ENCODE measurements at places on chromosomes 13 and 19. TPM values are rescaled to one million over a fixed set of nuclear protein-coding genes. Genes with fewer than 3 reads are reported as not detected.

DAND5 gene
- total RNA-seq = 0.31 TPM

DNA sequence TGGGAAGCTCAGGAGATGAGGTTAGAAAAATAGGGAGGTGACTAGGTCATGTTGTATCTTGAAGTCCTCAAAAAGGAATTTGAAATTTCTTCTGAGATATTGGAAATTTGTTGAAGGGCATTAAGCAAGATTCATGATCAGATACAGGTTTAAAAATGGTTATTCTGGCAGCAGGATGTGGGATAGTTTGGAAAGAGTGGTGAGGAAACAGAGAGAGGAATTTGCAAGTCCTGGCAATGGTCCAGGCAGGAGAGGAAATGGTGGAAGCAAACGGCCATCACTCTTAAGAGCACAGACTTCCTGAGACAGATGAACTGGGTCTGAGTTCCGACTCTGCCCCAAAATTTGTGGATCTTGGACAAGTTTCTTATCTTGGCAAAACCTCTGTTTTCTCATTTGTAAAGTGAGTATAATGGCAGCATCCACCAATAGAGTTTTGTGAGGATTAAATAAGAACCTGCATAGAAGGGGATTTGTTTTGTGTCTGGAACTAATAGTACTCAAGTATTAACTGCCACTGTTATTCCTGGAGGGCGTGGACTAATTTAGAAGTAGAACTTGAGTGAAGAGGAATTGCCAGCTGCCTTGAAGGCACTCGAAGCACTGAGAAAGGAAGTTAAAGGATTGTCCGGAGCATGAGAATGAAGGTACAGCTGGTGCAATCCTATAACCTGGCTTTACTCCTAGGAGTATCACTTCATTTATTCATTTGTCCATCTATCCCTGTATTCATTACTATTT is 99.6 kb downstream of the CCNA1 start:
- DNase-seq = peak; percentile 74

DNA sequence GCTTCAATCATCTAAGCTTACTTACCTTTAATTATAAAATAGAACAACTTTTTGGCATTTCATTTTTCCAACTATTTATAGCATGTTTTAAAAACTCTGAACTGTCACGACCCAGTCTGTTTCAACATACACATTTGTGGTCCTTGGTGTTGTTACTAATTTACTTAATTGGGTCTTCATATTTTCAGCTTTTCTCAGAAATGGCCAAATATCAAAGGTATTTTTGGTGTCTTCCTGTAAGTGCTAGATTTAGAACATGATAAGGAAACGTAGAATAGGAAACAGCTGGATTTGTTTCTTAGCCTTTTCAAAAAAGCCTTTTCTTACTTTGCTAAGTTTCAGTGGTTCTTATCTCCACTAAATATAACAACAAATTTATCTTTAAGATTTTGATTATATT is 11.4 kb downstream of the LPAR6 start:
- no peak for DNase-seq

- DNase-seq = no peak
Measured at GRCh38 chr19:55973982-55974381, 12.6 kb upstream of the NLRP5 start.

DNA sequence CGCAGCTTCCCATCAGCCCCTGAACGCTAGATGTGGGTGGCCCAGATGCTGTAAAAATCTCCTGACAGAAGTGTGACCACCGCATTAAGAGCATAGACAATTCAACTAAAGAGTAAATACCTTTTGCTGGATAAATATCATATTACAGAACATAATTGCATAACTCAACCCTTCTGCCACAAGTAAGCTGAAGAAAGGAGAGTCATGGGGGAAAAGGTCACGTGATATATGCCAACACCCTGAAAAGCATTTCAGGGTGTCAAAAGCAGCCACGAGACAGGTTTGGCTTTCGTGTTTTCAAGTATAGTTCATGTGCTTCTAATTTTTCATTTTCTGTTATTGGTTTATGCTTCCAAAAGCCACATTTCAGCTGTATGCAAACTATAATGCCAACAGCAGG is 71.3 kb downstream of the LHFPL6 start:
- DNase-seq = peak; percentile 3

RNF113B gene
- not detected for total RNA-seq

GRCh38 chr13:23805821-23806220 is 83.4 kb downstream of the MIPEP start:
- no peak for DNase-seq

GRCh38 chr13:88424463-88424862 is 753.3 kb downstream of the SLITRK5 start:
- no peak for DNase-seq

- no peak for DNase-seq
Measured at GRCh38 chr13:31042049-31042448, 109.6 kb downstream of the TEX26 start.

- DNase-seq = peak; percentile 84
Measured at GRCh38 chr19:49680421-49681351, 3.6 kb downstream of the PRMT1 start.

DNA sequence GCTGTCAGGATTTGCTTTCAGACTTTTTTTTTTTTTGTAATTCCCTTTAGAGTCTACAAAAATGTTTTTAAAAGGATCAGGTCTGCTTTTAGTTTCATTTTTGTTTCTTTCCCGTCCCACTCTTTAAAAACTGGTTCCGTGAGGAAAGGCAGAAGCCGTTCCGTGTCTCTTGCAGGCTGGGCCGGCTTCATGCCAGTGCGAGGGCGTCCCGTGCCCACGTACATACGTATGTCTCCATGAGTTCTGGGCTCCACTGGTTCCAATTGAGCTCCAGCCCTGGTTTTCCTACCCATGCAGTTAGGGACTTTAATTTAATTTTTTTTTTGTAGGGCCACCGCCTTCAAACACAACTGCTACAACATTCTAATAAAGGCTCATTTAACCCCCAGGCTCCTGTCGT is 8.8 kb downstream of the TSSK6 start:
- no peak for DNase-seq

- DNase-seq = no peak
Measured at GRCh38 chr19:33505823-33506222, 15.8 kb downstream of the PEPD start.

- no peak for DNase-seq
Measured at GRCh38 chr13:26024558-26024957, 27.3 kb downstream of the SHISA2 start.

DNA sequence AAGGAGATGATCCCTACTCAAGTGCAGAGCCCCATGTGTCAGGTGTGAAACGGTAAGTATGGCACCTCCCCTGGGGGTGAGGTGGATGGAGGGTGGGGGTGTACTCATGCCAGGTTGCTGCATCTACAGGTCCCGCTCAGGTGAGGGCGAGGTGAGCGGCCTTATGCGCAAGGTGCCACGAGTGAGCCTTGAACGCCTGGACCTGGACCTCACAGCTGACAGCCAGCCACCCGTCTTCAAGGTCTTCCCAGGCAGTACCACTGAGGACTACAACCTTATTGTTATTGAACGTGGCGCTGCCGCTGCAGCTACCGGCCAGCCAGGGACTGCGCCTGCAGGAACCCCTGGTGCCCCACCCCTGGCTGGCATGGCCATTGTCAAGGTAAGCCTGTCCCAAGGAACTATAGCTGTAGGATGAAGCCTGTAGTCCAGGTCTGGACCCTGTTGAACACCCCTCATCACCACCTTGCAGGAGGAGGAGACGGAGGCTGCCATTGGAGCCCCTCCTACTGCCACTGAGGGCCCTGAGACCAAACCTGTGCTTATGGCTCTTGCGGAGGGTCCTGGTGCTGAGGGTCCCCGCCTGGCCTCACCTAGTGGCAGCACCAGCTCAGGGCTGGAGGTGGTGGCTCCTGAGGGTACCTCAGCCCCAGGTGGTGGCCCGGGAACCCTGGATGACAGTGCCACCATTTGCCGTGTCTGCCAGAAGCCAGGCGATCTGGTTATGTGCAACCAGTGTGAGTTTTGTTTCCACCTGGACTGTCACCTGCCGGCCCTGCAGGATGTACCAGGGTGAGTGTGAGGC is 5.2 kb downstream of the TRIM28 start:
- no peak for DNase-seq

DNA sequence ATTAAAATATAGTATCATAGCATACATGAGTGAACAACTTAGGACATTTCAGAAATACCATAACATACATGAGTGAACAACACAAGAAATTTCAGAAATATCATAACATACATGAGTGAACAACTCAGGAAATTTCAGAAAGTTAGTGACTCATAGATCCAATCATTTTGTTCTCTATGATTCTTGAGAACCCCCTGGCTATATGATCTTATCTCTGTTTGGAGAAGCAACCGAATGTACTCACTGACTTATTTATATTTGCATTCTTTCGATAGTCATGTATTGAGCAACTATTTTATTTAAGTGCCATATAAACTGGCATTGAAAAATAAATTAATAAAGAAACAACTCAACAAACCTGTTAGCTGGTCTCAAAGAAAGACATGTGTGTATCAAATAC is 251.1 kb downstream of the EFNB2 start:
- DNase-seq = no peak

GRCh38 chr13:65825039-65825438 is 1405.1 kb downstream of the PCDH9 start:
- DNase-seq = no peak

DNA sequence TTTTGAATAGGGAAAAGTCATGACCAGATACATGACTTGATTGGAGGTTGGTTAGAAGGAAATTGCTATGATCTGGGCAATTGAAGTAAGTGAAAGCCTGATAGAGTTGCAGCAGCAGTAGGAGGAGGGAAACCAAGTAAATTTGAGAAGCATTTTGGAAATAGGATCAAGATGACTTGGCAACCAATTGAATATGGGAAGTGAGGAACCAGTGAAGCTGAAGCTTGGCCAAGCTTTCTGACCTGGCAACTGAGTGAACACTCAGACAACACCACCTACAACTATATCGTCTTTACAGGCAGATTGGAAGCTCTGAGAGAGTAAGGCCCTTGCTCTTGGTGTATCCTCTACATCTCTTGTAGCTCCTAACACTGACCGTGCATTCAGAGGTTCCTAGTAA is 16.2 kb upstream of the KATNAL1 start:
- no peak for DNase-seq

DNA sequence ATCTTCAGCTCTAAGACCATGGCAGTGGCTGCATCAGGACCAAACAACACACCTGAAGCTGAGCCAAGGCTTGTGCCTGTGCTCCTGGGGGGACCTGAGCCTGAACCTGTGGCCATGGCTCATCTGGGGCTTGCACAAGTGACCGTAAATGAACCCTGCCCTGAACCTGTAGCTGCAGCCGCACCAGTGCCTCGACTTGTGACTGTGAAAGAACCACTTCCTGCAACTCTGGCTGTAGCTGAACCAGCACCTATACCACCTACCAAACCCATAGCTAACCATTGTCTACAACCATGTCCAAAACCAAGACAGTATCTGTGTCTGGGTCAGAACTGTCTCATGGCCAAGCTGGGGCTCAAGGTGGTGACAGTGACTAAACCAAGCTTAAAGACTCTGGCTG is 28.2 kb upstream of the SDHAF1 start:
- no peak for DNase-seq

DNA sequence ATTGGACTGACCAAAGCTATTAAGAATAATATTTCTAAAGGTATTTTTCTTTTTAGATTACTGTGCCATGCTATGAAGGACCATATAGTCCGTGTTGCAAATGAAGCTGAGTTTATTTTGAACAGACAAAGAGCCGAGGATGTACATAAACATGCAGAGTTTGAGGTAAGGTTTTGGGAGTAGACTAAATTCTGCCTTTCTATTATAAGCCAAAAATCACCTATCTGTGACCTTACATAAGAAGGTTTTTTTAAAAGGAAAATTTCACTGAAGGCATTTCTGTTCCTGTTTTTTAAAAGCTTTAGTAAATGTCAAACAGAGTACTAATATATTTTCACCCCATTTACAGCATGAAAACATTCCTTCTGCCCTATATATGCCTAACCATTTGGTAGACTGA is 127.4 kb downstream of the MAB21L1 start:
- no peak for DNase-seq

- DNase-seq = peak; percentile 89
Measured at GRCh38 chr19:36489920-36490415, 607 bp upstream of the ZNF566 start.

DNA sequence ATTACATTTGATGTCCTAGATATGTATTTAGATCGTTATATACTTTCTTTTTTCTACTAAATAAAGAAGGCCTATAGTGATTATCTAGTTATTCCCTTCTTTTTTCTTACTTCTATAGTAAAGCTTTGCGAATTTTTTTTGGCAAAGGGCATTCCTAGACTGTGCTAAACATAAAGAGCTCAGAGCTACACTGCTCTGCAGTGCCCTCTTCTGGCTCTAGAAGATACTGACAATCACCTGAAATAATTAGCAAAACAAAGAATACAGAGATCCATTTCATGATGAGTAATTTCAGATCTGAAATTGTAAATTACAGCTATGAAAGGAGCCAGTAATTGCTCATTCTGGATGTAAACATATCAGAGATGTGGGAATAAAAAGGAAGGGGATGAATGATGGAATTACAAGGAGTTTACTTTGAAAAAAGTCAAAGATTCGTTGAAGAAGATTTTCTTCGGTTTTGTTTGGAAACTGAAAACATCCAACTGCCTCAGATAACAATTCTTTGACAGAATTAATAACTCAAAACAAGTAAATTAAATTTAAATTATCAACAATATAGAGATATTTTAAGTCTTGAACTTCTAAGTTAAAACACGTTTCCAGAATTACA is 288.5 kb downstream of the NALCN start:
- DNase-seq = peak; percentile 51

GRCh38 chr19:2329149-2329478 is 630 bp downstream of the SPPL2B start:
- DNase-seq = no peak

DNA sequence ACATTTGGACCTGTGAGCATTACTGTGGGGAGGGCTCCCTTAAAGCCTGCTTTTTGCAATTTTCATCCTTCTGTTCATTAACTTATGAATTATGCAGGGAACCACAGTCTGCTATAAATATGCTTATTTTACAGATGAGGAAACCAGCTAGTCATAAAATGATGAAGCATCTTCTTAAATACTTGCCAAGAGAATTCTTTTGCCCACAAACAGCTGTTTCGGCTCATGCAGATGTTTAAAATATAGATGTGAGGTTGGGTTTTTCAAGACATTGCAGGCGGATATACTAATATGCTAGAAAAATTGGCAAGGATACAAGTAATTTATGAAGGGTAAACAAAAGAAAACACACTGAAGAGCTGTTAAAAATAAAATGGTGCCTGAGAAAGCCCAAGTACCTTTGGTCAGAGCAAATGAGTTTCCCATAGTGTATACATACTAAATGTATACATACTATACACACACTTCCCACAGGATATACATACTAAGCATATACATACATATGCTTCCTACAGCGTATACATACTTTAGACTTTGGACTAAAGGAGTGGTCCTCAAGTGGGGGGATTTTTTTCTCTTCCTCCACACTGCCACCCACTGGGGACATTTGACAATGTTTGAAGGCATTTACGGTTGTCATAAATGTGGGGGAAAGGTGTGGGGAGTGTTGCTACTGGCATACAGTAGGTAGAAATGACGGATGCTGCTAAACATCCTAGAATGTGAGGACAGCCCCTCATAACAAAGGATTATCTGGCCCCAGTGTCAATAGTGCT is 164.9 kb upstream of the CSNK1A1L start:
- no peak for DNase-seq

CD70 gene
- total RNA-seq = 136 TPM

PSG2 gene
- total RNA-seq = not detected

- no peak for DNase-seq
Measured at GRCh38 chr19:17681505-17682125, 6.5 kb downstream of the UNC13A start.

Data from HT1080 (cell line).